ENCODE measurements at places on chromosomes 1 and 21. TPM values are rescaled to one million over a fixed set of nuclear protein-coding genes. Genes with fewer than 3 reads are reported as not detected.

Gene ALX3
- not detected for total RNA-seq

Gene GBP3
- total RNA-seq, result 39.1 TPM

DNA sequence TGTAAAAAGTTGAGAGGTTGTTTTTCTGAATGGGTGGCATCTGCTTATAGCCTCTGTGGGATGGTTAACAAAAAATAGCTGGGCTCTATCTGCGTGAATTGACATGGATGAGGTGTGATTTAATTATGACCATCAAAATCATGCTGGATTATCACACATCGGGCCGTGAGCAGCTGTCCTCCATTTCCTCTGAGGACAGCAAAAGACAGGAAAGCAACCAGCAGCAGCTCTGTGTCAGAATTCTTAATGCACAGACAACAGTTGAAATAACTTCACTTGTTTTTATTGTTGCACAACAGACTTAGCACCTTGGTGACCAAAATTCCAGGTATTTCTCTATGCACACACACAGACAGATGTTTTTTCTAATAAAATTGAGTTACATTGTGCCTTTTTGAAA lies 54.5 kb upstream of the LAPTM5 start:
- no peak for DNase-seq

DNA sequence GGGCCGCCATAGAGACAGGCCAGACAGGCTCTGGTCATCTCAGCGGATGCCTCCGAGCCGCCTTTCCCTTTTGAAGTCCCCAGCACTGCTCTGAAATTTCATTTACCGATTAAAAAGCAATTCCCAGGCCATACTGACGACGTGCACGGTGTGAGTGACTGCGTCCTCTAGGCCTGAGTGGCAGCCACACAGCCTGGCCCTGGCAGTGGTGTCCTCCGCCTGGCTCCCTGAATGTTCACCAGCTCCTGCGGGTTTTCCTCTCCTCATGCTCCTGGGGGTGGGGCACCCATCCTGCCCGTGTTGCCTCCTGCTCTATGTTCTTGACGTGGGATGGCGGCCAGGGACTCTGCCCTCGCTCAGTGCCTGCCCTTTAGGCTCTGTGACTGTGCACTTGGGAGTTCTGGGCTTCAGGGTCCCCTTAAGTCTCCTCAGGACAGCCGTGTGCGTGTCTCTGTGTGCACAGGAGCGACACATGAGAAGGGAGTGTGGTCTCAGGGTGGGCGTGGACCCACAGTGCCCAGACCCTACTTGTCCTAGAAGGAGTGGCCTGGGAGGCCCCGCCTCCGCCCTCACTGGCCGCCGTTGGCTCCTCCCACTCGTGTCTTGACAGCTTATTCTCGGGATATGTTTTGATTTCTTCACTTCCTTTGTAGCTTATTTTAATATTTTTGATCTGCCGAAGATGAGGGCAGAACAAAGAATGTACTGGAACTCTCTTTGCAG lies 3.6 kb downstream of the SKI start:
- DNase-seq, result peak; percentile 99

DNA sequence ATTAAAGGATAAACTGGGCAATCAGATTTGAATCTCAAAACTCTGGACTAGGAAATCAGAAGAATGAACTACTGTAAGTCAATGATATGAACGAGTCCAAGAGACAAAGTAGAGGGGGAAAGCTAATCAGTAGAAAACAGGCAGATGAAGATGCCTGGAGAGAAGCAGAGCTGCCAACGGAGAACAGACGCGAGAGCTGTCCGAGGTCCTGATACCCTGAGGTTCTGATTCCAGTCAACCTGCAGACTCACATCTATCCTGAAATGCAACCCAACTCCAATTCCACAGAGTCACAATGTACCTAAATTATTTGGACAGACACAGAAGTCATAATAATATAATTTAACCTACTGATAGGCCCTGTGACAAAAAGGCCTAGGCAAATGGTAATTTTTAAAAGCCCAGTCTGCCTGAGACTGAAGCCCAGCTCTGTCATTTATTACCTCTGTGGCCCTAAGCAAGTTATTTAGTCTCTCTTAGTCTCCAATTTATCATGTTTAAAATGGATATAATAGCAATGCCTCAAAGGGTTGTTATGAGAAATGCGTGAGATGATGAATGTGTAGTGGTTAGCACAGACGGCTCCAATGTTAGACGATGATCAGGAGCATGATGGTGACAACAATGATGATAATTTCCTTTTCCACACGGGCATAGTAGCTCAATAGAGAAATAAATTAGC lies 33.4 kb downstream of the RGS7 start:
- DNase-seq, result no peak

GRCh38 chr1:244394826-244395765 lies 56.6 kb downstream of the ADSS2 start:
- no peak for DNase-seq

Gene OXCT2
- 1.1 TPM for total RNA-seq

DNA sequence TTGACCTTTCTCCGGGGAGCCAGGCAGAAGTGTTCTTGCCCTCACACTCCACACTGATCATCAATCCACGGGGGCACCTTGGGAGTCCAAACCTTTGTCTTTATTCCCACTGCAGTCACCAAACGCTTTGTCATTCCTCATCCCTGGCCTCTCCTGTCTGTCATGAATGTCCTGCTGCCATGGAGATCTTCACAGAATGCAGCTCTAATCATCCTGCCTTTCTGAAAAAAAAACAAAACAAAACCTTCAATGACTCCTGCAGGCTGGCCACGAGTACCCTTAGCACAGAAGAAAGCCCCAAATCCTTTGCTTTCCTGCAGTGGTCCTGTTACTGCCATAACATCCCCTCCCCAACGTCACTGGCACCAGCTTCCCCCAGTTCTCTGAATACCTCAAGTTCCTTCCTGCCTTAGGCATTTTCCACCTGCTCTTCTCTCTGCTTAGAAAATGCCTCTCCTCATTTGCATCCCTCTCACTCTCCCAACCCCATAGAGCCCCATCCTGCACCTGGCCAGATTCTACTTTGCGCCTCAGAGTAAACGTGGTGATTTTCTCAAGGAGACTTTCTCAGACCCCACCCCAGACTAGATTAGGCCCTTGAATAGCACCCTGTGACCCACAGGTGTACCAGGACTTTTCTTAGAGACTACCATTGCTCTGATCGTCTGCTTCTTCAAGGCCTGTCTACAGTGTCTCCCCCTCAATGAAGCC lies 131.2 kb downstream of the AK5 start:
- DNase-seq, result no peak

DNA sequence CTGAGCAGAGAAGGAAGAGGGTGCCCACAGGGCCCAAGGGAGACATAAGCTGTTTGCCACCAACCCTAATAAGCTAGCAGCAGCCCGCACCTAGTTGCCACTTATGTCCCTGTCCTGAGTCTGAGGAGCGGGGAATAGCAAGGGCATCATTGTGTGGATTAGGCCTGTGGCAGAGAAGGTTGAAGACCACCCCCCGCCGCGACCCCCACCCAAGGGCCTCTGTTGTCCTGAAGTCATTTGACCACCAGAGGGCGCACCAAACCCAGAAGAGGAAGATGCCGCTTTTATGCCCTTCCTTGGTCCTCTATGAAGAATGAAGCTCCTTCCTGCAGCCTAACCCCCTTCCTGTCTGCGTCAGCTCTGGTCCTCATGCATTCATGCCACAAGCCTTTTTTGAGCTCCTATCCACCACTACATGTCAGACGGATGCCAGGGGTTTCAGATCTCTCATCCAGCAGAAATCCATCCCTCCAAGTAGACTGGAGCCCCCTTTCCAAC lies 16.6 kb downstream of the RHBG start:
- peak; percentile 95 for DNase-seq

DNA sequence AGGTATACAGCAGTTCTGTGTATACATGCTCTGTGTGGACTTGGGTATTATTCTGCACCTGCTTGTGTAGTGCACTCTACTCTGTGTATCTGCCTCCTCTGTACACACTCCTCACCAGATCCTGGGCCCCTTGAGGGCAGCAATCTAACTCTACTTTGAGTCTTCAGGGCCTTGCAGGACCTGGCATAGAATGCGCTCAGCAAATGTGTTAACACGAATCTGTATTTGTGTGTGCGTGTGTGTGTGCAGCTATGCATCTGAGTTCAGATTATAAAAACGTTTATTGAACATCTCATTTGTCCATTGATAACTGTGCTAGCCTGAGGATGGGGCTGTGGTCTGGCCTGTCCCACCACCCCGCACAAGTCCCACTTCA lies 3.9 kb upstream of the MEF2D start:
- DNase-seq, result no peak

Gene NUP210L
- total RNA-seq, result under 0.01 TPM

GRCh38 chr1:243723050-243723449 lies 127.0 kb downstream of the AKT3 start:
- DNase-seq, result no peak

- no peak for DNase-seq
Measured at GRCh38 chr1:89757532-89757931, 63.3 kb upstream of the LRRC8D start.

- peak; percentile 65 for DNase-seq
Measured at GRCh38 chr1:1826356-1827088, 48.3 kb upstream of the NADK start.

GRCh38 chr1:30988045-30988444 lies 77.5 kb downstream of the PUM1 start:
- DNase-seq, result no peak

Gene LCE2B
- not detected for total RNA-seq

Gene MSH4
- under 0.01 TPM for total RNA-seq

DNA sequence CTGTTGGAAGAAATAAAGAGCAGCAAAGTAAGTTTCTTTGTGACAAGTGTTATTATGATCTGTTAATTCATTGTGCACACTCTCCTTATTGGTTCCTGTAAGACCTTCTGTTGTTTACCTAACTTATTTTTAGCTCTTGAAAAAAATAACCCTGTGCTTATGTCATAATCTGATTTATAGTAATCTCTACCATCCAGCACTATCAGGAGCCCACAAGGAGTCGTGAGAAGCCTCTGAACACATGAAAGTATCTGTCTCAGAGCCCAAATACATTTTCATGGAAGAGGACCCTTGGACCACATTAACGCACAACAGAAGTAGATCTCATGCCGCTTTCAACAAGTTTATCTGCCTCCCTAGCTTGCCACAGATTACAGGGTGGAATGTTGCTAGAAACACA lies 45.8 kb downstream of the CENPF start:
- no peak for DNase-seq

DNA sequence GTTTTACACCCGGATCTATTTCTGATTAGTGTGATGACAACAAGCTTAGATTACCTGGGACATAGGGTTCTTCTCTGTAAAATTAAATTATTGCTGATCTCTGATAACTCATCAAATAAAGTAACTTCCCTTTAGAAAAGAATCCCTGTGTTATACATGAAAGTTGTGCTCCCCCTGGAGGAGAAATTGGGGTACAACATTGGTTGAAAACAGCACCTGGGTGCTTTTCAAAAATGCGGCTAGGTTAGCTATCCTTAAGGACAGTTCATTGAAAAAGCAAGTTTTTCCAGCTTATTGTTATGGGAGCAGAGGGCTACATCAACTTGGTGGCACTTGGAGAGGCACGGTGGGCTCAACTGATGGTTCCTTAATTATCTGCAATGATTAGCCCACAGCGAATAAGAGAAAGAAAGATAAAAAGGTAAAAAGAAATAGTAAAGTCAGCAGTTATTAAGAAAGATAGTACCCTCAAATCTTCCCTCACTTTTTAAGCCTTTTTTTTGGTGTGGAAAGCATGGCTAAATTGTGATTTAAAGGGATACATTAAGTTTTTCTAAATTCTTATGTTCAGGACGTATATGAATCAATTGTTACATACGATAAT lies 97.8 kb downstream of the FMN2 start:
- no peak for DNase-seq

Gene ATP6V1G3
- total RNA-seq, result 0.36 TPM

Gene KRTAP19-3
- not detected for total RNA-seq

Gene NDUFS5
- total RNA-seq, result 240 TPM

DNA sequence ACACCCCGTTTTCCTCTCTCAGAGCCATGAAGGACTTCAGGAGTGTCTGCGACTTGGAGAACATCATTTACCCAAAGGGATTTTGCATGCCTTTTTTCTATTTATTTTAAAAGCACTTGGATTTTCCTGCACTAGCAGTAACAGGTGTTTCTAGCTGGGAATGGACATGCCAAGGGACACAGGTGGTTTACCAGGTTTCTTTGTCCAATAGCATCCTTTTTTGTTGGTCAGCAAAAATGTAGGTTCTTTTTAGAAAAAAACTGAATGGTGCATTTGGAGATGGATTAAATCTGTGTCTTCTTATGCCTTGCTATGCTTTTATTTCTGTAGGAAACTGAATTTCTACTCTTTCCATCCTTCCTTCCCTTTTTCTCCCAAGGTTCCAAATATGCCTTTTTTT lies 132.8 kb upstream of the COL6A1 start:
- DNase-seq, result no peak

Gene FAM177B
- not detected for total RNA-seq

- peak; percentile 91 for DNase-seq
Measured at GRCh38 chr1:10253755-10254154, 43.4 kb downstream of the KIF1B start.

- DNase-seq, result no peak
Measured at GRCh38 chr1:151502035-151502700, 9.0 kb upstream of the CGN start.

GRCh38 chr1:112237983-112238545 lies 157.9 kb upstream of the CTTNBP2NL start:
- DNase-seq, result no peak

DNA sequence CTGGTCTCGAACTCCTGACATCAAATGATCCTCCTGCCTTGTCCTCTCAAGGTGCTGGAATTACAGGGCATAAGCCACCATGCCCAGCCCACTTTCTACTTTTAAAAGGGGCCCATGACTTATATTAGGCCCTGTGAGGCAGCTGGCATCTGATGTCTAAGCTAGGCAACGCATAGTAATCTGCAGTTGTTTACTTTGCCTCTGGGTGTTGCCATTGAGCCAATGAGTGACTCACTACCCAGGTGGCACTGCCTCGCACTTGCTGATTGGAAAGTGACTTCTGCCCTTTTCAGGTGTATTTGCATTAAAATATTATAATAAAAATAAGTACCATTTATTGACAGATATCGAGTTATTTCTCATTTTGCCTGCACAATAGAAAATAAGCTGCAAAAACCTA lies 84.9 kb downstream of the KIF14 start:
- DNase-seq, result peak; percentile 50

DNA sequence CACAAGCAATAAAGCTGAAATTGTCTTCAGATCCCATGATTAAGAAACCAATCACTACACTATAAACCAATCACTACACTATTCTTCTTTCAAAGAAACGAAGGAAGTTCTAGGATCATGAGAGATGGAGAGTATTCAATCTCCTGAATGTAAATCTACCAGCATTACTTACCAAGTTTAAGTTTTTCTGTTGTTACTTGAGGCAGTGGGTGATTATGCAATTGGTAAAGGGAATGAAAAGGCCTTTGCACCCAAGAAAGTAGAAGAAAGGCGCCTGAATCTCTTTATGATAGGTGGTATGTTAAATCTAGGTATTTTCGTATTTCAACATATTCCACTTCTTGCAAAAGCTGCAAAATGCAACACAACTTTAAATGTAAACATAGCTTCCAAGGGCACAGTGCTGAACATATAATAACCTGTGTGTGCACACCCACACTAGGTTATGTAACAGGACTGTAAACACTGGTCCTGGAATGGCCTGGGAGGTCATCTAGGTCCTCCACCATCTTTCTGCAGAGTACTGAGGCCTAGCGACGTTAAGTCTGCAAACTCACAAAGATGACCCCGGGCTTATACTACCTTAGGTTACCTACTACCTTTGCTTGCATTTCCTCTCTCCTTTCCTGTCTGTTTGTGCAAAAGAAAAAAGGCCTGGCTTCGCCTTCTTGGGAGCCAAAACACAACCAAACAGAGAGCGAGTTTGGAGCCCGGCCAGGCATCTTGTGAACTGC lies 1.1 kb upstream of the UAP1 start:
- DNase-seq, result no peak

All from osteoblast (primary cell).